ENCODE measurements at places on chromosomes 1 and 21. TPM values are rescaled to one million over a fixed set of nuclear protein-coding genes. Genes with fewer than 3 reads are reported as not detected.
A peak's percentile ranks its signal among the peaks of the same experiment; 100 is the strongest.

GRCh38 chr1:229226796-229227195, 44.1 kb upstream of the RAB4A start:
- ATAC-seq, result no peak

GRCh38 chr1:198699167-198700015, 60.6 kb downstream of the PTPRC start:
- ATAC-seq, result peak; percentile 83

- no peak for ATAC-seq
These were observed 296.3 kb downstream of the SMYD3 start for GRCh38 chr1:246210756-246211155.

- ATAC-seq, result peak; percentile 63
These were observed 29.9 kb downstream of the PSMG1 start for GRCh38 chr21:39153373-39153772.

Gene CFAP45
- 1.5 TPM for total RNA-seq

DNA sequence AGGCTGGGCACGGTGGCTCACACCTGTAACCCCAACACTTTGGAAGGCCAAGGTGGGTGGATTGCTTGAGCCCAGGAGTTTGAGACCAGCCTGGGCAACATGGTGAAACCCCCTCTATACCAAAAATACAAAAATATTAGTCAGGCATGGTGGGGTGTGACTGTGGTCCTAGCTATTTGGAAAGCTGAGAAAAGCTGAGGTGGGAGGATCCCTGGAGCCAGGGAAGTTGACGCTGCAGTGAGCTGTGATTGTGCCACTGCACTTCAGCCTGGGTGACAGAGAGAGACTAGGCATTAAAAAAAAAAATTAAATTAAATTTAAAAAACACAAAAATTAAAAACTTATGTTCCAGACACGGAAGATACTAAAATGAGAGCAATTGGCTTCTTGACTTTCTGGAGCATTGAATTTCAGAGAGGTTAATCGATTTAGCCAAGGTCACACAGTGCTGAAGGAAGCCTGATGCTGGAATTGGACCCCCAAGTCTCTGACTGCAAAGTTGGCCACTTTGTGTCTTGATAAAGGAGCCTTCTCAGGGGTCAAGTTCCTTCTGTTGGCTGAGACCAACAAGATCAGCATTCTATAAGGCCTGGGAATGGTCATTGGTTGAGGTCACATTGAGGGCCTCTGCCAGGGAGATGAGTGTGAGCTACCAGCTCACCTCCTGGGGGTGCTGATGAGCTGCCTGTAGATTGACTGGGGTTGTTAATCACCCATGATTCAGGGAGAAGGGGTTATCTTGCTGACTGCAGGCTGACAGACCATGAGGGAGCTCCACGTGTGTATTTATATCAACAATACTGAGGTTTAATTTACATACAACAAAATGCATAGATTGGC, 54.3 kb downstream of the RPS6KA1 start:
- ATAC-seq, result peak; percentile 31

Gene SLC35F3
- total RNA-seq, result 0.68 TPM

GRCh38 chr1:23619299-23620188, 60.2 kb upstream of the ID3 start:
- ATAC-seq, result peak; percentile 87

DNA sequence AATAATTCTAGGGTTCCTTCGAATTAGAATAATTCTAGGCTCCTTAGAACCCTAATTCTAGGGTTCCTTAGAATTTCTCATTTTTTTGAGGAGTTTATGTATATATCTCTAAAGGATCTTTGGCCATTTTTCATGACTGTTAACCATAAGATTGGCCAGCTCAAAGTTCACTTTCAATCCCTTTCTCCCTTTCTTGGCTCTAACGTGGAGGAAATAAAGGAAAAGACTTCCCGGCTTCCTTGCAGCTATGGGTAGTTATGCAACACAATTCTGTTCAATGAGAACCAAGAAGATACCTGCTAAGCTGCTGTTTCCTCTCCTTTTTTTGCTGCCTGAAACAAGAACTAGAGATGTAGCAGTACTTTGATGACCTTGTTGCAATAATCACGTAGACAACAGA, 27.2 kb downstream of the SLC35A3 start:
- no peak for ATAC-seq

- no peak for ATAC-seq
These were observed 65.6 kb upstream of the DMRTA2 start for GRCh38 chr1:50488876-50489275.

DNA sequence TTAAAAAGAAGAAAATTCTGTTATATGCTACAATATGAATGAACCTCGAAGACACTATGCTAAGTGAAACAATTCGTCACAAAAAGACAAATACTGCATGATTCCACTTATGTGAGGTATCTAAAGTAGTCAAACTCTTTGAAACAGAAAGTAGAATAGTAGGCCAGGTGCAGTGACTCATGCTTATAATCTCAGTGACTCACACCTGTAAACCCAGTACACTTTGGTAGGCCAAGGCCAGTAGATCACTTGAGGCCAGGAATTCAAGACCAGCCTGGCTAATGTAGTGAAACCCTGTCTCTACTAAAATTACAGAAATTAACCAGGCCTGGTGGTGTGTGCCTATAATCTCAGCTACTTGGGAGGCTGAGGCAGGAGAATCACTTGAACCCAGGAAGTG, 25.7 kb downstream of the EPHA10 start:
- peak; percentile 95 for ATAC-seq

GRCh38 chr1:206967096-206967849, 3.0 kb downstream of the FCAMR start:
- no peak for ATAC-seq

DNA sequence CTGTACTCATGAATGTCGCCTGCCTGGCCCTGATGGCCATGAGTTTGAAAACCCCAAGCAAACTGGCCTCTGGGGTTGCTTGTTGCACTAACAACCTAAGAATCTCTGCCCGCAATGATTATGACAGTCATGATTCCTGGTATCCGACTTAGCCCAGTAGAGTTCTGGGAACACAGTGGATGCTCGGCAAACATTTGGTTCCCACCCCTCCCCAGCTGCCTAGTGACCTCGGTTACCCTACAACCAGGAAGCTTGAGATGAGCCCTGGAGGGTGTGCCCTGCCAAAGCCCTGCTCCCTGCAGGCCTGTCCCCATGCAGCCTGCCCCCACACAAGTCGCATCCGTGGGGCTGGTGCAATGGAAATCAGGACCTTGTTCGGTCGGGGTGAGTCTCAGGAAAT, 76.0 kb upstream of the ZBTB40 start:
- no peak for ATAC-seq

DNA sequence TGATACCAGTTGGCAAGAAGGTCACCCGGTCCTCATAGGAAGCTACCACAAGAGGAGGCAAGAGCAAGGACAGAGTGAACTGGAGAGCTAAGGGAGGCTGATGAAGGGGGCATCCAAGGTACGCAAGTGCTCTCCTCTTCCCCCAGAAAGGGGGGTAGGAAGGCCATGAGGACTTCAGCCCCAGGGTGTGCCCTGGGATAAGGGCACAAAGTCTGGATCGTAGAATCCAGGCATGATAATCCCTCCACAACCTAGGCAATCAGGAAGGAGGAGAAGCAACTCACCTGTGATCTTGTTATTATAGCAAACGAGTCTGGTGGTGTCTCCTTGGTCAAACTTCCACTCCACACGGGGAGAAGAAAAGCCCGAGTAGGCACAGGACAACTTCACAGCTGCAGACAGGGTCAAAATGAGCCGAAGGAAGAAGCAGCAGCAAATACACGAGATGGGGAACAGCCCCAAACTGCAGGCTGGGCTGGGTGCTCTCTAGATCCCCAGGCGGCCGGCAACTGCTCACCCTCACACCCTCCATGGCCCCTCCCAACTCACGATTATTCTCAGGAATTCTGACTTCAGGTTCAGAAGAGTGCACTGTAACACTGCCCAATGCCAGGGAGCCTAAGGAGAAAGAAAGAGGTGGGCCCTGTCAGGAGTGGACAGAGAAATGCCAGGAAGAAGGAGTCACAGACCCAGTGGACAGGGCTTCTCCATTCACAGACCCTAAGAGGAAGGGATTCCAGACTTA, 20.0 kb downstream of the F11R start:
- no peak for ATAC-seq

GRCh38 chr1:109279615-109280278, 3.2 kb downstream of the PSRC1 start:
- ATAC-seq, result no peak

Gene LRRC7
- 0.08 TPM for total RNA-seq

- peak; percentile 83 for ATAC-seq
These were observed 19.6 kb upstream of the TCEA3 start for GRCh38 chr1:23444104-23444533.

Gene S100A7
- total RNA-seq, result 5,647 TPM

- no peak for ATAC-seq
These were observed 15.4 kb downstream of the MRPS6 start for GRCh38 chr21:34088752-34089151.

DNA sequence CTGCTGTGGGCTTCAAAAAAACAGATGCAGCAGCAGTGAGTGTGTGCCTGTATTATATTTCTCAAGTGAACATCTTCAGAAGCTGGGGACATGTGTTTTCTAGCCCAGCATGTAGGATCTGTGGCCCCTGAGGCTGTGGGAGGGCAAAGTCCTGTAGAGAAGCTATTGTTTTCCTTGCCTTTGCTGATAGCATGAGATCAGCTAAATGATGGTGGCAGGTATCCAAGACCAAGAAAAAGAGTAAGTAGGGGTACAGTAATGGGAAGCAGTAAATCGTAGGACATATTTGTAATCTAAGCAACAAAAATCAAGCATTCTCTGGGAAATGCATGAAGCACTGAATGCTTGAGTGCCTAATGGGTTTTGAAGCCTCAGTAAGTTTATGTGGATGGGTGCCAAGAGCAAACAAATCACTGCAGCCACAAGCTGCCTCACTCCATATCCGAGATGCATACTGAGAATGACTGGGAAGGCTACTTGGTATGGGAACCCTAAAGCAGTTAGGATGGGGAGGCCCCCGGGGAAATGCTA, 98.3 kb downstream of the CD58 start:
- ATAC-seq, result no peak

DNA sequence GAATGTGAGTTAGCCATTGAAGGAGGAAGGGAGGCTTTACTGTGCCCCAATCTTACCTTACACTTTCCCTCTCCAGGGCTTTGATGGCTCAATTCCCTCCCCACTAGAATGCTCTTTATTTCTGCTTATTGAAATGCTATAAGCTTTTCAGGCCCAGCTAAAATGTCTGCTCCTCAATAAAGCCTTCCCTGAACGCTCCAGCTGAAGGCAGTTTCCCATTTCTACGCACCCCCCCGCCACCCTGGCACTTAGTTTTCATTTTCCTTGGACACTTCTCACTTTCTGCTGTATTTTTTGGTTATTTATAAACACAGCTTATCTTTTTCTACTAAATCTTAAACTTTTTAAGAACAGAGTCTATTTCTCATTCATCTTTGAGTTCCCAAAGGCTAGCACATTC, 7.1 kb upstream of the TMEM167B start:
- ATAC-seq, result no peak

DNA sequence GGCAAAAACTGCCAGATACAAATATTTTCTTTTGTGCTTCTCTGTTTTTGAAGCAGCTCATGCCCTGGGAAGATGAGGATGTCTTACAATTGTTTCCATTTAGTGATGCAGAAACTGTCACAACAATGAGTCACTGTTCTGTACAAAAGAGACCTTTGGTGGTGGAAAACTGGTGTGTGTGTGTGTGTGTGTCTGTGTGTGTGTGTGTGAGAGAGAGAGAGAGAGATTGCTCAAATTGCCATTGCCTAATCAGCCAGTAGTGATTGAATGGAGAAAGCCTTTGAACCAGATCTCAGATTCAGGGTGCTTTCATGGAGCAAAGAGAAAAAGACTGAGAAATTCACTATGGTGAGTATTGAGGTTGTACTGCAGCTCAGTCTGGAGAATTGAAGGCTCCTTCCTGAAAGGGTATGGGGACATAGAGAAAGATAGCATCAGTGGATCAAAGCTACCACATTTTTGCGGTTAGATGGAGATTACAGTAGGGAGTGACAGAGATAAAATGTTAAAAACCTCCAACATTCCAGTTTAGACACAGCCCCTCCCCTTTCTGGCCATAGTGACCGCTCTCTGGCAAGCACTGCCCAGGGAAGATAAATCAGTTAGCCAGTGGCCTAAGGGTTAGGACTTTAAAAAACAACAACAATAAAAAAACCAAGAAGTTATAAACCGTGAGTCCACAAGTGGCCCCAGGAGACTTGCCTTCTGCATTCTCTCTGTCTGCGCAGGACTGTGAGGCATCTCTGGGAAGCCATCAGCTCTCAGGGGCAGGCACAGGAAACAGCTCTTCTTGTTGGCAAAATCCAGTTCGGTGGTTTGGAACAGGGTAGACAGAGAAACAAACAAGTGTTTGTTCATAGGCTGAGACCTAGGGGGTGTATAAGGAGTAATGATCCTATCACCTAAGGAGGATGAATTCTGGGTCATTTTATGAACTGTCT, 406.5 kb downstream of the DUSP10 start:
- no peak for ATAC-seq
